ENCODE measurements at places on chromosomes 4 and X.
A peak's percentile ranks its signal among the peaks of the same experiment; 100 is the strongest.

- no peak for DNase-seq
Observed at GRCh38 chr4:94841864-94842221, 84.1 kb downstream of the BMPR1B start.

GRCh38 chr4:107689912-107690587 lies 30.0 kb downstream of the PAPSS1 start:
- peak; percentile 58 for DNase-seq

- DNase-seq = no peak
Observed at GRCh38 chr4:158962393-158962792, 140.5 kb upstream of the RAPGEF2 start.

DNA sequence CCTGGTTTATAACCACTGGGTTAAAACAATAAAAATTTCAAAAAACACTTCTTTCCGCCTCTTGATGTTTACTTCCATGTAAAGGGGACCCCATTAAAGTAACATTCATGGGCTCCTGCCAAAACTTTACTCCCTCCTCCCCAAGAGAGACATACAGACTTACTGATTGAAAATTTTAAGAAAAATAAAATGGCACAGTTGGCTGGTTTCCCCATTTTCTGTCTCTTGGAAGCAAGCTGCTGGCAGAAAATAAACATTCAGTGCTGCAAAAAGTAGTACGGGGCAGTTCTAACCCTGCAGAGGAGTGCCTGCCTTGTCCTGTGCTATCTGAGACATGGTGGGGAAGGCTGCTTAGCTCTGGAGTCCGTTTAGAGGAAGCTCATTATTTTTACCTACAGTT lies 187.3 kb upstream of the INTU start:
- no peak for DNase-seq

- DNase-seq = no peak
Observed at GRCh38 chr4:101187841-101188240, 159.5 kb downstream of the PPP3CA start.

- no peak for DNase-seq
Observed at GRCh38 chr4:45477311-45477733, 646.5 kb downstream of the GABRG1 start.

GRCh38 chr4:133865612-133866327 lies 335.8 kb downstream of the PABPC4L start:
- DNase-seq = peak; percentile 93

- DNase-seq = no peak
Observed at GRCh38 chr4:111475001-111475400, 670.3 kb upstream of the FAM241A start.

DNA sequence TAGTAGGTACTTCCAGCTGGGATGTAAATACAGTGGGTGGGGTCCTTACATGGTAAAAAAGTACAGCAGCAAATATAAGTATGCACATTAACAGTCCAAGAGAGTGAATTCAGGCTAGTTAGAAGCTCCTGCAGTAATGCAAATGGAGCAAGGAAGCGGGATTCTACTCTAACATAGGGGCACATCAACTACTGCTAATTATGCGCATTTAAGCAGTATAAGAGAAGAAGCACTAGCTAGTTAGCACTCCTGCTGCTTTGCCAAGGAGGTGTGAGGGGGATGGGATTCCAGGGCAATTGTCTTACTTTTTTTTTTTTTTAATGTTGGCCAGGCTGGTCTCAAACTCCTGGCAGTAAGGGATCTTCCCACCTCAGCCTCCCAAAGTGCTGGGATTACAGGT lies 284.1 kb downstream of the CHIC1 start:
- no peak for DNase-seq

GRCh38 chr4:44422912-44423311 lies 25.7 kb downstream of the KCTD8 start:
- DNase-seq = no peak

- no peak for DNase-seq
Observed at GRCh38 chr4:40264995-40265909, 68.4 kb downstream of the RHOH start.

DNA sequence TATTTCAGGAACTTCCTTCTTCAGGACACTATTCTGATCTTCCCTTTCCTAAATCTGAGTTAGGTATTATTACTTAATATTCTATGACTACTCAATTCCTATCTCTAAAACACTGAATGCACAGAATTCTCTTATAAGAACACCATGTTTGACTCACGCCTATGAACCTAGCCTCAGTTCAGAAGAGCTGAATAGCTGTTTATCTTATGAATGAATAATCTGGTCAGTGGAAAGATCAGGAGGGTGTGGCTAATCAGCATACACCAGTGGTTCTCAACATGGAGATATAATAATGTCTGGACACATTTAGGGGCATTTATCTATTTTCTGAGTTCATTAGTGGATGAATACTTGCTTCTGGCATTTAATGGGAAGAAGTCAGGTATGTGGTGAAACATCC lies 24.2 kb downstream of the EPHA5 start:
- DNase-seq = no peak

DNA sequence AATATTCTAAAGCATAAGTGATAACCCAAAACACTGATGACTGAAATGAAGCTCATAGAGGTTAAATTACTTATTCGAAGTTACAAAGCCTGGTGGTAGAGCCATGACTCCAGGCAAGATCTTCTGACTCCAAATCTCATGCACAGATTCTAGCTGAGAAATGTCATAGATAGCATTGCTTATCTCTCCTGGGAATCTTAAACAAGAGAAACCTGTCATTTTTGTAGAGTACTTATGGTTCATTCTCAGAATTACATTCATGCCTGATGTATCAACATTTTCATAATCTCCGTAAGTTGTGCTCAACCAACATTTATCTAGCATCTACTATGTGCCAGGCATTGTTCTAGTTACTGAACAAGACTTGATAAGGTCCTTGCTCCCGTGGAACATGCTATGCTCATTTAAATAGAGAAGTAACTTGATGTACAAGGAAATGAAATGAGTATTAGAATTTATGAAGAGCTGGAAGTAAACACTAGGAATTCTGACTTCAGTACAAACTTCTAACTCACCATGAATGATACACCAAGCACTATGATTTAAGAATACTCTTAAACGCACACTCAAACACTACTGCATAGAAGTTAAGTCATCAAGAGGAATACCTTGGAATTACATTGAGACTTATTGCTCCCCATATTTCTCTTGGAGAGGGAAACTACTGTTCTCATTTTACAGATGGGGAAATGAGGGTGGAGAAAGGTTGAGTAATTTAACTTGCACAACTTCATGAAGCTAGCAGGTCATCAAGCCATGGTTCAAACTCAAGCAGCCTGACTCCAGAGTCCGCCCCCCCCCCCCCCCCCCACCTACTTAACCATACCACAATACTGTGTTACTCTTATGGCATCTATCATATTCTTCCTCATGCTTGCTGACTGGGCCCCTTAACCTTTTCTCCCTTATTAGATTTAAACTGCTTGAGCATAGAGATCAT lies 45.4 kb downstream of the MBNL3 start:
- DNase-seq = no peak

DNA sequence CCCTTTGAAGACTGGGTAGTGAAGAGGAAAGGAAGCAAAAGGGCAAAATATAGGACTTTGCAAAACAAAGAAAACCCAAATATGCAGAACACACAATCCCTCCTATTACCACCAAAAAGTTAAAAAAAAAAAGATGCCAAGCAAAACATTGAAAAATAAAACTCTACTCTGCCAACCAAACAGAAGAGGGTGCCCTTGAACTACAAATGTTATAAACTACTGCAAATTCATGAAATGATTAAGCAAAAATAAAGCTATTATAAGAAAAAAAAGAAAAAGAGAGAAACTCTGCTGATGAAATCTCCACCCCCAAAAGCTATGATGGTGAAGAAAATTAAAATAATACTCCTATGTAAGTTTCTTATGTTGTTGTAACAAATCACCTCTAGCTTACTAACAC lies 168.5 kb upstream of the STK26 start:
- no peak for DNase-seq
